Neural progenitor cell (in vitro differentiated cells): ENCODE measurements at places on chromosomes 4 and X.

- DNase-seq = no peak
Measured at GRCh38 chrX:264634-265455, 16.3 kb upstream of the PLCXD1 start.

- DNase-seq = no peak
Measured at GRCh38 chr4:90458576-90458975, 331.4 kb downstream of the CCSER1 start.

DNA sequence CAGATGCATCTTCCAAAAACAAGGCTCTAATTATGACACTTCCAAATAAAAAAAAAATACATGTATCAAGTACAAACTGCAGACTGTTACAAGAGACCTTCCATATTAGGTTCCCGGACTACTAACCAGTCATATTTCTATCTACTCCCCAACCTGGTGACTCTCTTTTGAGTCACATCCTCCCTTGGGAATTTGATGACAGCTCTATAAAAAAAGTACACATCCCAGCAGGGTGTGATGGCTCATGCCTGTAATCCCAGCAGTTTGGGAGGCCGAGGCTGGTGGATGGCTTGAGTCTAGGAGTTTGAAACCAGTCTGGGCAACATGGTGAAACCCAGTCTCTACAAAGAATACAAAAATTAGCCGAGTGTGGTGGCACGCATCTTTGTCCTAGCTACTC is 14.9 kb downstream of the RPGR start:
- no peak for DNase-seq

DNA sequence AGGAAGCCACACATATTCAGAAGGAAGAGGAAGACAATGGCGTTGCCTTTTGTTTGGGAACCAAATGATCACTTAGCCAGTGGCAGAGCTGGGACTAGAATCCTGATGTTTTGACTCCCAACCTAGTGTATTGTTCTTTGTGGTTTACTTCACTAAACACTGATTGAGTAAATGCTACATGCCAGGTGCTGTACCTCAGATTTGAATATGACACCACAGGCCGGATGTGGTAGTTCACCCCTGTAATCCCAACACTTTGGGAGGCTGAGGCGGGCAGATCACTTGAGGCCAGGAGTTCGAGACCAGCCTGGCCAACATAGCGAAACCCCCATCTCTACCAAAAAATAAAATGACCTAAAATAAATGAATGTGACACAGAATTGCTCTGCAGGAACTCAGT is 8.4 kb downstream of the NDUFA1 start:
- DNase-seq = no peak

DNA sequence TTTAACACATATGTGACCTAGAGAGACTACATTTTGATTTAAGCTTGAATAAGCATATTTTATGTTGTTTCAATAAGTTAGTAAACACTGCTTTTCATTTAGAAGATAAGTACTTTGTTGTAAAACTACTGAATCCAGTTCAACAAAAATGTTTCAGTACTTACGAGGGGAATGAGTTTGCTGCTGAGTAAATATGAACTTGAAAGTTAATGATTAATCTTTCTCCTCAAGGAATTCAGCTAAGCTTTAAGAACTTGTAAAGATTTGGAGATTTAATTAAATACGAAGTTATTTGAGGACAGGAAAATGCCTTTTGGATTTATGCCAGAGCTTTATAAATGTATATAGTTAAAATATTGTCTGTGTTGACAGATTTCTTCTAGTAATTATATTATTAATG is 933.0 kb upstream of the LCORL start:
- no peak for DNase-seq

GRCh38 chr4:155772459-155773195 is 13.8 kb downstream of the GUCY1B1 start:
- no peak for DNase-seq

DNA sequence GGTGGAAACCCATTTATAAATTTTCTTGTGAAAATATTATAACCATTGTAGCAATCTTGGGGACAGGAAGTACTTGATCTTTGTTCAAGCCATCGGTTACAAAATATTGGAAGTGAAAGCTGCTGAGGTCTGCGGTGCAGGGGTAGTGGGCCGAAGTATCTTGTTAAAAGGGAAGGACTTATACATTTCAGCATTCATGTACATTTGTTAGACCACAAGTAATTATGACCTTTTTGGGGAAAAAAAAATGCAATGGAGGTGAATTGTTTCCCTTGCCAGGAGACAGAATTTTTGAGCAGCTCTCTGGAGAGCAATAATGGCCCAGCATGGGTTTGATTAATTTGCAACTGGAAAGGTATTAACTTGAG is 121.3 kb downstream of the EGF start:
- DNase-seq = no peak

DNA sequence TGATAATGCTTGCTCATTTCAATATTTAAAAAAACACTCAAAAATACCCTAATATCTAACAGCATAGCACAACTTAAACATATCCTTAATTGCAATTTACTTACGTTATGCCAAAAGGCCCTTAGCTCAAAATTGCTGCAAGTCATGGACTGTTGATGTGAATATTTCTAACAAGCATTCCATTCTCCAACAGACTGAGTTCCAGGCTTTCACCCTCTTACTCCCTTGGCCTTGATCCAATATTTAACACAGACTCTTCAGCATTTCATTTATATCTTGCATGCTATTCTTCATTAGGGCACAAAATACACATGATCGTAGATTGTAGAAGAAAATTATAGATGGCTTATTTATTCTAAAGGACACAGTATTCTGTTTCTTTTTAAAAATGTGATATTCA is 96.5 kb downstream of the RNF150 start:
- DNase-seq = no peak
